Body of pancreas (tissue), 4 donors: ENCODE measurements at places on chromosomes 2 and 18. TPM values are rescaled to one million over a fixed set of nuclear protein-coding genes. Genes with fewer than 3 reads are reported as not detected.

The DPP4 gene
- total RNA-seq = 0.99 TPM

- no peak for DNase-seq
- H3K27ac ChIP-seq = no peak overlapping the region
- H3K4me1 ChIP-seq = no peaks in the 10 kb centered on the region
- no peaks in the 10 kb centered on the region for H3K27me3 ChIP-seq
- no peak overlapping the region for H3K4me3 ChIP-seq
Measured at GRCh38 chr2:207399301-207399700, 130.5 kb upstream of the CREB1 start.

DNA sequence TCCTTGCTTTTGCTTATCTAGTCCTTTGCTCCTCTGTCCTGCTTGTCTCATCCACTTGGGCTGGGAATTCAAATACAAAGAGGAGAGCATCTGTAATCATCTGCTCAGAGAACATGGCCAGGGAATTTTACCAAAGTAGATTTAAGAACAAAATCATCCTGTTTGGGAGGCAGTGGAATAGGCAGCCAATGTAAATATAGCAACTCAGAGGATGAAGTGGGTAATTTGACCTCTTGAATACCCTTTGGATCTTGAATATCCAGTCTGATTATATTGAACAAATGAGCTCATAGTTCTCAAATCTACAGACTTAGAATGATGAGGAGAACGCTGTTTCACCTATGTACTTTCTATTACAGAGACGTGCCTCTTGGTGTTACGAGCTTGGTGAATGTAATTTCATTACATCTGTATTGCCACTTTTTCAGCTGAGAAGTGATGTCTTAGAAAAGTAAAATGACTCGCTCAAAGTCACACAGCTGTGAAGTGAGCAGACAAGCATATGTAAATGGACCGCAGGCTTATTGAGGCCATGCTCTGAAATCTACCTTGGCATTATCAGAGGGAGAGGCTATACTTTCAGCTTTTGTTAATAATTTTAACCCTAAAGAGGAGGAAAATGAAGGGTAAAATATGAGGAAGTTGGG is 266.3 kb downstream of the MTX2 start:
- no peak overlapping the region for H3K4me3 ChIP-seq
- no peaks in the 10 kb centered on the region for H3K36me3 ChIP-seq
- no peak for DNase-seq
- H3K4me1 ChIP-seq = no peaks in the 10 kb centered on the region
- no peak overlapping the region for H3K27ac ChIP-seq

The GALNT5 gene
- not detected for total RNA-seq

GRCh38 chr2:240919161-240919781 is 13.1 kb downstream of the CROCC2 start:
- H3K4me1 ChIP-seq = peaks cover 4% of the 10 kb centered on the region
- H3K27me3 ChIP-seq = no peaks in the 10 kb centered on the region
- peak; percentile 1 for DNase-seq
- H3K27ac ChIP-seq = no peak overlapping the region

GRCh38 chr2:126809340-126809739 is 89.3 kb upstream of the TEX51 start:
- no peak overlapping the region for H3K4me3 ChIP-seq
- H3K36me3 ChIP-seq = no peaks in the 10 kb centered on the region
- no peaks in the 10 kb centered on the region for H3K27me3 ChIP-seq
- peaks cover 6% of the 10 kb centered on the region for H3K4me1 ChIP-seq

The ARHGEF33 gene
- total RNA-seq = 1.3 TPM

- no peak overlapping the region for H3K4me3 ChIP-seq
- H3K27me3 ChIP-seq = no peaks in the 10 kb centered on the region
- DNase-seq = no peak
- no peak overlapping the region for H3K27ac ChIP-seq
- H3K36me3 ChIP-seq = no peaks in the 10 kb centered on the region
Measured at GRCh38 chr2:239496700-239497099, 95.9 kb upstream of the HDAC4 start.

DNA sequence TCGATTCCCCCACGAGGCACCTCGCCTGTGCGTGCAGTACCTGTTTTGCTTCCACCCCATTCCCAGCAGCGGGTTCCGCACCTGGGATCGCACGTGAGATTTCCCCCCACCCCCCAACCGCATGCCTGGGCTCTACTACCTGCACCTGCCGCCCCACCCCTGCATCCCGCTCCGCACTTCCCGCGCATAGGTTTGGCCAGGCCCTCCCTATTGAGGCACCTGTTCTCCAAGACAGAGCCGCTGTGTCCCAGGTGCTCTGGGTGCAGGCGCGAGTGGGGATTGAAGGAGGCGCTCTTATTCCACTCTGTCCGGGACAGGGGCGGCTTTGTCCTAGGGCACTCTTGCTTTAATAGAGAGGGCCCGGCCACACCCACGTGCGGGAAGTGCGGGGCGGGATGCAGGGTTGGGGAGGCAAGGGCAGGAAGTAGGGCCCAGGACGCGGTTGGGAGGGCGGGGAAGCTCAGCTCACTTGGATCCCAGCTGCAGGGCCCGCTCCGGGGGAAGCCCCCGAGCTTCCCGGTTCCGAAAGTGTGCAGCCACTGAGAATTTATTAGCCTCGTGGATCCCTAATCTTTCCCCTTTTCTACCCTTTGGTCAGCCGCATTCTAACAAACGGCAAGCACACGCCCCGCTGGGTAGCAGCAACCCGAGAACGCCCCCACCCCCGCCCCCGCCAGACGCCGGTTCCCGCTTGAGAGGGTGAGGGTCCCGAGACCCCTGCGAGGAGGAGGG is 670 bp upstream of the MOCOS start:
- no peaks in the 10 kb centered on the region for H3K36me3 ChIP-seq
- H3K4me3 ChIP-seq = peak overlapping the region; percentile 41
- H3K27me3 ChIP-seq = no peaks in the 10 kb centered on the region

GRCh38 chr2:224072541-224073188 is 33.6 kb upstream of the SERPINE2 start:
- H3K36me3 ChIP-seq = no peaks in the 10 kb centered on the region
- H3K27me3 ChIP-seq = no peaks in the 10 kb centered on the region
- H3K4me3 ChIP-seq = no peak overlapping the region

DNA sequence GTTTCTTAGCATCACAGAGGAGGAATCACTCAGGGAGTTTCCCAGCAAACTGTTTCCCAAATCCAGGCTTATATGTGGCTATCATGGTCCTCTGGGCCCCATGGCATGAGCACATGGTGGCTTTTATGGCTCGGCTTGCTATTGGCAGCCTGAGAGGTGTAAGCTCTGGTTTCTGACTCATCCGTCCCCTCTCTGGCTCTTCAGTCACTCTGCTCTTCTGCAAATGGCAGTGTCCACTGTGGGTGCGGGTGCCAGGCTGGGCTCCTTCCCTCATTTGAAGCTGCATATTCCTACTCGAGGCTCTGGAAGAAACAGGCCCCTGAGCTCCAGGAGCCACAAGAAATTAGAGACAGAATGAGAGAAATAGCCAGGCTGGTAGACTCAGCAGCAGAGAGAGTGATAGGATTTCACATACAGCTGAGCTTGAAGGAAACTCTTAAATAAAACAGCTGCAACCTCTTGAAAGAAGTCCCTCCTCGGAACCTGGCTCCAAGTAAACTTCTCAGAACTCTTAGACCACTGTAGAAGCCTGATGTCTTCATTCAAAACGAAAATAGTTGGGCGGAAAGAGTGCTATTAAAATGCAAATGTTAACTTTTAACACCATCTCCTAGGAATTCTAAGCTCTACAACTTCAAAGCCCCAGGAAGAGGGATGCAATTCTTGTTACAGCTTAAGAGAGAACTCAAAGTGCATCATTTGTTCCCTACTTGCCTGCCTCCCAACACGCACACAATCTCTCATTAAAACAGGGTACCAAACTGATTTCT is 212.6 kb upstream of the SP5 start:
- H3K36me3 ChIP-seq = no peaks in the 10 kb centered on the region
- no peak overlapping the region for H3K27ac ChIP-seq
- no peak for DNase-seq
- H3K4me1 ChIP-seq = no peaks in the 10 kb centered on the region
- H3K4me3 ChIP-seq = no peak overlapping the region
- H3K27me3 ChIP-seq = no peaks in the 10 kb centered on the region

DNA sequence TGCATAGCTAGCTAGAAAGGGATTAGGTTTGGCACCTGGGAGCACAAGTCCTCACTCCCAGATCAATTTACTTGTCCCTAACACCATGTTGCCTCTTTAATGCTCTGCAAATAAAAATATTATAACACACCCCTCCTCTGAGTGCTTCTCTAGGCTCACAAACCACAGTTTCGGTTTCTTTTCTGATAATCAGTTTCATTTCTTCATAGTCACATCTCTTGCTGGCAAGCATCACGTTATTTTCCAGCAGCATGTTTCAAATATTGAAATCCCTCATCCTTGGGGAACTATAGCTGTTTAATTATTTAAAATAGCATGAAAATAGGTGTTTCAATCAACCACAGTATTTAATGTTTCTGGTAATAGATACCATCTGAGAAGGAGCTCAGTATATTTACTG is 13.9 kb upstream of the SMCHD1 start:
- H3K27me3 ChIP-seq = no peaks in the 10 kb centered on the region
- H3K36me3 ChIP-seq = no peaks in the 10 kb centered on the region
- no peak overlapping the region for H3K4me3 ChIP-seq
- no peak for DNase-seq

- H3K36me3 ChIP-seq = no peaks in the 10 kb centered on the region
- DNase-seq = peak; percentile 64
Measured at GRCh38 chr2:85578243-85579180, 1.1 kb downstream of the VAMP8 start.

- H3K27me3 ChIP-seq = no peaks in the 10 kb centered on the region
- H3K36me3 ChIP-seq = no peaks in the 10 kb centered on the region
- H3K4me3 ChIP-seq = no peak overlapping the region
- H3K4me1 ChIP-seq = no peaks in the 10 kb centered on the region
- DNase-seq = no peak
Measured at GRCh38 chr2:209900638-209901037, 101.8 kb upstream of the RPE start.

The DSG1 gene
- total RNA-seq = under 0.01 TPM

- no peak overlapping the region for H3K27ac ChIP-seq
- no peak overlapping the region for H3K4me3 ChIP-seq
- H3K4me1 ChIP-seq = no peaks in the 10 kb centered on the region
- H3K27me3 ChIP-seq = no peaks in the 10 kb centered on the region
- H3K36me3 ChIP-seq = no peaks in the 10 kb centered on the region
Measured at GRCh38 chr18:10936176-10937053, 213.0 kb downstream of the PIEZO2 start.

DNA sequence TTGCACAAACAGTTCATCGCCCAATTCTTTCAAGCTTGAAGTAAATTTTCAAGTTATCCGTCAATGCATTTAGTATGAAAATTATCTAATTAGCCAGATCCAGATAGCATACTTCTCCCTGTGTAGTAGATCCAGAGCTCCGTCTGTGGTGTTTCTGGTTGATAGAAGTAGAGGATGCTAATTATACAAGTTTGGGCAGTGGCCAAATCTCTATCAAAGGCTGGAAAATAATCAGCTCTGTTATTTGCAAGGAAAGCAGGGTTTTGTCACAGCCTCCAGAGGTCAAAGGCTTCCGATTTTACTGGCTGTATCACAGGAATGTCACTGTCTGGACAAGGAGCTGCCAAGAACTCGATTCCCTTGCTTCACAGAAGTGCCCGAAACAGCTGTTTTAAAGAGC is 28.6 kb downstream of the LRRC30 start:
- no peaks in the 10 kb centered on the region for H3K27me3 ChIP-seq
- no peak overlapping the region for H3K27ac ChIP-seq
- peaks cover 5% of the 10 kb centered on the region for H3K4me1 ChIP-seq
- H3K4me3 ChIP-seq = no peak overlapping the region

The DUSP19 gene
- 1.6 TPM for total RNA-seq

DNA sequence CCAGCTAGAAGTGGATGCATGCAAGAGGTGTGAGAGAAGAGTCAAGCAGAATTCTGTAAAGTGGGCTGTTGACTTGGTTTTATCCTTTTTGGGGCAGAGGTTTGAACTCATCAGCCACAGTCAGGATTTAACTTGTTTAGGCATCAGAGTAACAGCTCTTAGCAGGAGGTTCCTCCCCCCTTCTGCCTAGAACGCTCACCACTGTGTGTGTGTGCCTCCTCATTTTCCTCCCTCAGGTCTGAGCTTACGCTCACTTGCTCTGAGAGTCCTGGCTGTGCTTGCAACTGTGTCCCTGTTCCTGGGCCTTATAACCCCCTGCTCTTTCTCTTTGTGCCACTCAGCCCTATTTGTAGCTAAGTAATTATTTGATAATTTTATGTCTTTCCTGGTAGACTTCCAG is 167.9 kb downstream of the TMEM182 start:
- H3K27me3 ChIP-seq = no peaks in the 10 kb centered on the region
- no peaks in the 10 kb centered on the region for H3K36me3 ChIP-seq
- DNase-seq = no peak
- H3K4me3 ChIP-seq = no peak overlapping the region

DNA sequence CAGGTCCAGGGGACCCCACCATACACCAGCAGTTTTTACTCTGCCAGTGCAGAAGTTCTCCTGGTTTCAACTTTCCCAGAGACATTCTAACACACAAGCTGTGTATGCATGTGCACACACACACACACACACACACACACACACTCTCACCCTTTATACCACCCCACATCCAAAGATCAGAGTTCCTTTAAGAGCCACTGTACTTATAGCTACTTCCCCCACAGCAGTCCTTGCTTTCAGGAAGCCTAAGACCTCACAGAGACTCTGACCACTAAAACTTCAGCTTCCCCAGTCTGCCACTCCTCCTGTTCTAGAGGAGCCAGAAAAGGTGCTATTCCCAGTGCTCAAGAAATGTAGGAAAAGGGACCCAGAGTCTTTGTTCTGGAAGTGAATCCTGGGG is 107.8 kb downstream of the ZNF521 start:
- H3K27me3 ChIP-seq = no peaks in the 10 kb centered on the region
- no peaks in the 10 kb centered on the region for H3K36me3 ChIP-seq
- no peak for DNase-seq
- no peak overlapping the region for H3K4me3 ChIP-seq
- no peak overlapping the region for H3K27ac ChIP-seq
- H3K4me1 ChIP-seq = no peaks in the 10 kb centered on the region

DNA sequence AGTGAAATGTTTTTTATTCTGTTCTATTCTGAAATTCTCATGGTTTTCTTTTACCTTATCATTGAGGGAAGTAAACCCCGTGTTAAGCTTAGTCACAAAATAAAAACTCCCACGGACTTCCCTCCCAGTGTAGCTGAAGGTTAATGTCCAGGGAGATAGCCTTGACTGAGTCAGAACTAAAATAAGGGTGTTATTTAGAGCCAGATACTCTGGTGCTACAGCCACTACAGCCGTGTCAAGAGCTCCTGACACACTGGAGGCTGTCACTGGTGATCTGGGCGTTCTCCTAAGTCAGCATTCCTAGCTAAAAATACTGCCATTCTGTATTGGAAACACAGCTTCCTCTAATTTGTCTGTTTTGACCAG is 82.0 kb upstream of the RANBP2 start:
- H3K27me3 ChIP-seq = no peaks in the 10 kb centered on the region
- H3K4me3 ChIP-seq = no peak overlapping the region
- DNase-seq = peak; percentile 45
- peak overlapping the region; percentile 42 for H3K27ac ChIP-seq

- H3K4me1 ChIP-seq = no peaks in the 10 kb centered on the region
- H3K4me3 ChIP-seq = no peak overlapping the region
- no peaks in the 10 kb centered on the region for H3K36me3 ChIP-seq
- no peak for DNase-seq
- H3K27ac ChIP-seq = no peak overlapping the region
Measured at GRCh38 chr2:76073992-76074604, 363.4 kb upstream of the GCFC2 start.
